ENCODE measurements at places on chromosomes 3 and 15.

GRCh38 chr3:12395349-12396012 is 88.8 kb upstream of the TSEN2 start:
- no peak for DNase-seq

DNA sequence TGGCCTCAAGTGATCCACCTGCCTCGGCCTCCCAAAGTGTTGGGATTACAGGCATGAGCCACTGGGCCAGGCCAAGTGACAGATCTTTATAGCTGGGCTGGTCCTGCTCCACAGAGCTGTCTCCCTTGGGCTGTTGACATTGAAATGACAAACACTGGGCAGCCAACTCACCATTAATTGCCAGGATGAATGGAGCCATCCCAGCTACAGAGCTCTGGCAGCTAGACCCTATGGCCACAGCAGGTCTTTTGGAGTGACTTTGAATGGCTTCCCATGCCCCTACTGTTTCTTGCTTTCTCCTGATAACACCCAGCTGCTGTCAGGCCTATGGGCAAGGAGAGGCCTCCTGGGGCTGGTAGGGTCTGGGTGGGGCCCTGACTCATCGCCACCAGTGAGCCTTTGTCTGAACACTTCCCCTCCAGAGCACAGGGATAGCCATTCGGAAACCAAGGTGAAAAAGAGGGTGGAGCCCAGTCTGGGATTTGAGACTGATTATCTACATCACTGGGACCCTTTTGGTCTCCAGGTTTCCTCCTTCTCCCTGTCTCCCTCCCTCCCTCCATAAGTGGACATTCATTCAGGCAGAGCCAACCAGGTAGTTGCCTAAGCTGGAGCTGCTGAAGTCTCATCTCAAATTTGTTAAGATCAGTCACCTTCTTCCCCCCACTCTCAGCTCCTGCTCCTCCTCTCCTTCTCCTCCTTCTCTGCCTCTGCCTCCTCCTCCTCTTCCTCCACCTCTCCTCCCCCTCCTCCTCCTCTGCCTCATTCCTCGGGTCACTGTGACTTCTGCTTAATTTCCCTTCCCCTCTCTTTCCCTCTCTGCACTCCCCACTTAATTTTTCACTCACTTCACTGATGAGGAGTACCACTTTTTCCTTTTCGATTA is 34.0 kb downstream of the BHLHE40 start:
- no peak for DNase-seq

- no peak for DNase-seq
These were observed 60.0 kb upstream of the FLNB start for GRCh38 chr3:57948080-57948671.

DNA sequence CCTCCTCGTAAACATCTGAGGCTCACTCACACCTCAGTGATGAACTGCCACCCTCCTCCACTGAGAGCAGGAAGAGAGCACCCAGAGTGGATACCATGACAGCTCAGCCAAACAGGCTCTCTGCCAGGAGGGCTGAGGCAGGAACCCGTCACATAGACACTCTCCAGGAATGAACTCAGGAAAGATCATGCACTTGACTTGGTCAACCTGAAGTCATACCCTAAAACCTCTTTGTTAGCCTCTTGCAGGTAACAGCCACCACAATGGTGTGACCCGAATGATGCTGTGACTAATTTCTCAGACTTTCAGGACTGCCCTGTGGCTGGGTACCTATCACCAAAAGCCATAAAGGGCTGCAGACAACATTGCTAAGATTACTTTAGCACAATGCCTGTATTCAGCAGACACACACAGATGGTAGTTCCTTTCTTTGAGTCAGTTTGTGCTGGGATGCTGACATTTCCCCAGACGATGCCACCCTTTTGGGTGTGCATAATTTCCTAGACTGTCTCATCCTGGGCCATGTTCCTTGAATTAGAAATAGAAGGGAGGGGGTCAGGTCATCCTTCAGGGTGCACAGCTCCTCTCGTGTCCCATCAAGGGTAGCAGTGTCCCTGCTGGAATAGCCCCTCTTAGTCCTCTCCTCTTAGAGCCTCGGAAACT is 30.3 kb downstream of the CX3CR1 start:
- no peak for DNase-seq

- no peak for DNase-seq
These were observed 12.5 kb upstream of the FBLN2 start for GRCh38 chr3:13536432-13536831.

GRCh38 chr3:187012609-187013051 is 82.3 kb downstream of the ST6GAL1 start:
- no peak for DNase-seq

- DNase-seq = no peak
These were observed 48.9 kb upstream of the KY start for GRCh38 chr3:134699721-134700120.
